CD4-positive, alpha-beta T cell treated with Interferon alpha-2 for 1 hour (primary cell): ENCODE measurements at places on chromosomes 5 and 9.

- DNase-seq, result peak; percentile 48
Measured at GRCh38 chr9:37582548-37583157, 6.5 kb upstream of the FBXO10 start.

DNA sequence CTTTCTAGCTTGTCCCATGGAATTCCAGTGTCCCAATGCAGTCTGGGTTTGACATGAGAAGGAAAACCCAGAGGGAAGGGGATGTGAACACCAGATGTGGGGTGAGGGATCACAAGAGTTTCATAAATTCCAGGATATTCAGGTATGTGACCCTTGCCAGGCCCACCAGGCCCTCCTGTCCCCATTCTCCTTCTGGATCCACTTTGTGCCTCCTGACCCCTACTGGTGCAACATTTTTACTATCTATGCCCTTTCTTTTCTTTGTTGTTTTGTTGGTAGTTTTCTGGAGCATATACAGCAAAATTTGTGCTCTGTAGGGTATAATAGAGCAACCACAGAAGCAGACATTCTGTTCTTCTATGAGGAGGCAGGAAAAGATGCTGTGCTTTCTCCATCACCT, 597.0 kb upstream of the GRAMD2B start:
- DNase-seq, result no peak

DNA sequence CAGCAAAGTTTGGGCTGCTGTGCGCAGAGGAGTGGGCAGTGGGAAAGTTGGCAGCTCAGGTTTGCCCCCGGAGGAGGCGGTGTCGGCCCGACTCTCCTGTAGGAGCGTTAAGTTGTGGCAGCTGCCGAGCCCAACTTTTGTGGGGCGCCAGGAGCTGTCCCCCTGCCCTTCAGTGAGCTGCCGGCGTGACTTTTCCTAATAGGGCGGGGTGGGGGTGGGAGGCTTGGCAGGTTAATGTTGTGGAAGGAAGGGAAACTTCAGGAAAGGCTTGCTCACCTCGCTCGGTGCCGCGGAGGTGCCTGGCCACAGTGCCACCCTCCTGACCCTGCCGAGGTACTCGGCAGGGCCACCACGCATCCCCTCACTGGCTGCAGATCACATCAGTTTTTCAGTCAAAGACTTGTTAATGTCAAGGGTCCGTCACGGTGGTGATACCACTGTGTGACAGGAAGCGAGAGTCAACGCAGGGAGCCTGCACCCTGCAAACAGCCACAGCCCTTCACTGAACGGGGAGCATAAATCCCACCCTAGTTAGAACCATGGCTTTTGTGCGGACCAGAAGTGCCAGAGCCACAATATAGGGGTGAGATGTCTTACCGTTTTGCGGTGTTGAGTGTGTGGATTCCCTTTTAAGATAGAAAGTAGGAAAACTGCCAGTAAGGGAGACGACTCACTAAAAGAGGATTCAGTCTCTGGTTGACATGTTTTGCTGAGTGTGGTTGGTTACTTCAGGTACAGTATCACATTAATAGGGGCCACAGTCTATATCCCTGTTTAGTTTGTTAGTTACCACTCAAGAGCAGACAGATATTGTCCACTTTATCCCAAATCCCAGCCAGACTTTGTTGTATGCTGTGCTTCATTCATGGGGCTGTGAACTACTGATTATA, 796 bp downstream of the LNPEP start:
- peak; percentile 59 for DNase-seq

DNA sequence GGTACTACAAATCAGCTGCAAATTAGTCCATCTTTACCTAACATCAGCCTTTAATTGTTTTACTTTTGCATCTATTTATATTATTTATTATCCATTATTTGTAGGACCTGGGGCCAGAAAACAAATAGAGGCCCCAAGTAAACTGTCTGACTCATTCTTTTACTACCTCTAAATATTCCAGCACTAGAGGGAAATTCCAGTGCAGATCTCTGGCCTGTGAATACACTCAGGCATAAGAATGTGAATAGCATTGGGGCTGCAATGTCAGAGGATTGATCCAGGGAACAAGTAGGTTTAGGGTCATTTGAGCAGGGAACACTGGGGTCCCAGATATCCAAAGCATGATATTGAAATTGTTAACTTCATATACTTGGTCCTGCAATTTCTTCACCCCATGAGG, 176.6 kb upstream of the TYRP1 start:
- no peak for DNase-seq

GRCh38 chr5:96868603-96869371, 7.5 kb upstream of the ERAP2 start:
- DNase-seq, result peak; percentile 79

- no peak for DNase-seq
Measured at GRCh38 chr5:54531546-54531945, 14.0 kb downstream of the SNX18 start.

DNA sequence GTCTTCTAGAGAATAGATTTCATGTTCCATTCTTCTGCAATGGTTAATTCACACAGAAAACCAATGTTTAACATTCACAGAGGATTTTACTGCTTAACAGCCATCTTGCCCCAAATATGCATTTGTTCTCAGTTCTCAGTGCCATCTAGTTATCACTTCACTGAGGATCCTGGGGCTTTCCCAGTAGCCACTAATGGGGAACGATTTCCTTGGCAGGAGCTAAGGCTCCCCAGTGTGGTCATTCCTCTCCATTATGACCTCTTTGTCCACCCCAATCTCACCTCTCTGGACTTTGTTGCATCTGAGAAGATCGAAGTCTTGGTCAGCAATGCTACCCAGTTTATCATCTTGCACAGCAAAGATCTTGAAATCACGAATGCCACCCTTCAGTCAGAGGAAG, 3.4 kb downstream of the ERAP2 start:
- DNase-seq, result no peak

GRCh38 chr9:132125944-132126679, 35.7 kb upstream of the NTNG2 start:
- DNase-seq, result no peak

DNA sequence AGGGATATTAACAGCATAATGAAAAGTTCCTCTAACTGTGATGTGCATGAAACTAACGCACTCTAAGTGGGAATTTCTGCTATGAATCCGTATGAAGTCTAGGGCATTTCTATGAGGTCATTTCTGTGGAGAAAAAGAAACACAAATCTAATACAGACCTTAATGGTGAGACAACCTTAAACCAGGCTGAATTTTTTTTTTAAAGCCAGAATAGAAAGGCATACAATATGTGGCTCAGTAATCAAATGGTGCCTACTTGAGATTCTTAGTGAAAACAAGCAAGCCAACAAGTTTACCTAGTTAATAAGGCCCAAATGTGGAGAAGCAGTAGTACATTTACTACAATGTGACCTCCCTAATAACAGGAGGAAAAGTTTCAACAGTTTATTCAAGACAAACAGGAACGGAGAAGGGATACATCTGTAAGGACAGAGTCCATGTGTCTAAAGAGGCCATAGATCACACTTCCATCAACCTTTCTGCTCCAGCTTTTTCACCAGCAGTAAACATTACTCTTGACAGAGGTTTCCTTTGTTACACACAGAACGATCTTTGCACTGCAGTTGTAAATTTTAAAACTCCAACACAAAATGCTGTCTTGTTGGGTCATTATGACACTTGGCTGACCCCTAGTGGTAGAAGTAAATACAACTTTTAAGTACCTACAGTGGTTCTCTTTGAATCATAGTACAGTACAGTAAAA, 26.2 kb downstream of the CARNMT1 start:
- DNase-seq, result peak; percentile 1

GRCh38 chr5:127290946-127291693, 524 bp downstream of the MEGF10 start:
- no peak for DNase-seq

DNA sequence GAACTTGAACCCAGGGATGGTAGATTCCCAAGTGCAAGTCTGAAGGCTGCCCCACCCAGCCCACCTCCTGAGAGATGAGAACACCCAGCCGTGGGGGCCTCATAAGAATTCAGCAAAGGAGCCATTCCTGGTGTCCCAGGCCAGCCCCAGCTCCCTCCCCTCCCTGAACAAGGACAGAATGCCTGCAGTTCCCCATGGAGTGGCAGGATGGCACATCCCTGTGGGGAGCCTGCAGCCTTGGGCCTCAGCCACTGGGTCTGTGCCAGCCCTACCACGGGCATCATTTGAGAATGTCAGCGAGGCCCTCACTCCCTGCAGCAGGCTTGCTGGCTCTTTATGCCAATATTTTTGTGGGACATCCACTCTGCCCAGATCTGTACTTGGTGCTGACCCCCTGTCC, 36.2 kb upstream of the RAPGEF1 start:
- no peak for DNase-seq

GRCh38 chr5:81302596-81302995, 1.2 kb downstream of the ZCCHC9 start:
- DNase-seq, result no peak

DNA sequence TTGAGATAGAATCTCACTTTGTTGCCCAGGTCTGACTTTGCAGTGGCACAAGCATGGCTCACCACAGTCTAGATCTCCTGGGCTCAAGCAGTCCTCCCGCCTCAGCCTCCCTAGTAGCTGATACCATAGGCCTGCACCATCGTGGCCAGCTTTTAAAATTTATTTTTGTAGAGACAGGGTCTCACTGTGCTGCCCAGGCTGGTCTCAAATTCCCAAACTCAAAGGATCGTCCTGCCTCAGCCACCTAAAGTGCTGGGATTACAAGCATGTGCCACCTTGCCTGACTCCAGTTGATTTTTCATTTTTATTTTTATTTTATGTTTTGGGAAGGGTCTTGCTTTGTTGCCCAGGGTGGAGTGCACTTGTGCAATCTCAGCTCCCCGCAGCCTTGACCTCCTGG, 41.7 kb upstream of the GLDC start:
- DNase-seq, result no peak

GRCh38 chr5:95842854-95843544, 20.5 kb upstream of the GLRX start:
- DNase-seq, result peak; percentile 75

- DNase-seq, result no peak
Measured at GRCh38 chr5:172443441-172444109, 10.8 kb downstream of the SH3PXD2B start.

DNA sequence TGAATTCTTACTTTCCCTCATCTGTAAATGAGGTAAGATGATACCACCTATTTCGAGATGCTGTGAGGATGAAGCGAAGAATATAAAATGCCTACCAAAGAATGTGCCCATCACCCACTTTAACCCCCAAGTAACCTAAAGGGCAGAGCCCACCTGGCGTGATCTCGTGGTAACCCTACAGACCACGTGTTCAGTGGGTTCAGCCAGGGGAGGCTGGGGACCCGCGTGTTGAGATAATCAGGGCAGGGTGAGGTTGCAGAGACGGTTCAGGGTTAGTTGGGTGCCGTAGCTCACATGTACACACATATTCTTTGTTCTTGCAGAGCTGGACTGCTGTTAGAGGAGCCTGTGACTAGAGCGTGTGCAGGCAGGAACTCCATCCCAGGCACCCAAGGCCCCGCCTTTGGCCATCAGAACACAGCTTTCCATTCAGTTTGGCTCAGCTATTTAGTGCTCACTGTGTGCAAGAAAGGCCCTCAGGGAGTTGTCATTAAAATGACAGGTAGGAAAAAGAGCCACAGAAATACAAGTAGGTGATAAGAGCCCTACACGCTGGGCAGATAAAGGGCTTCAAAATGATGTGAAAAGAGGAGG, 56.5 kb upstream of the HAND1 start:
- no peak for DNase-seq

GRCh38 chr9:133050781-133051180, 11.0 kb upstream of the CEL start:
- no peak for DNase-seq

DNA sequence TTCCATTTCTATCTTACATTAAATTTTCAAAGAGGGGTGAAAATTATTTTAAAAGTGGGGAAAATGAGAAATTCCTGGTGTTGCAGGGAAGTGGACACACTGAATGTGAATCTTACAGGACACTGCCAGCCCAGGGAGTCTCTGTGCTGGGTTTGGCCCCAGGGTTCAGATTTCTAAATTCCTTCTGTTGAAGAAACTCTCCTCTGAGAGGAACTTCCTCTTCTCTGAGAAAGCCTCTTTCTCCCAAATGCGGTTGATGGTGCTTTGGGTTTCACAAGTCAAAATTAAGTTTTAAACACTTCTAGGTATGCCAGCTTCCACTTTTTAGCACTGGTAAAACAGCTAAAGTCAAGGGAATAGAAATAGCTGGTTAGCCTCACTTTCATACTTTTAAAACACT, 317.9 kb upstream of the ITGA1 start:
- peak; percentile 5 for DNase-seq

DNA sequence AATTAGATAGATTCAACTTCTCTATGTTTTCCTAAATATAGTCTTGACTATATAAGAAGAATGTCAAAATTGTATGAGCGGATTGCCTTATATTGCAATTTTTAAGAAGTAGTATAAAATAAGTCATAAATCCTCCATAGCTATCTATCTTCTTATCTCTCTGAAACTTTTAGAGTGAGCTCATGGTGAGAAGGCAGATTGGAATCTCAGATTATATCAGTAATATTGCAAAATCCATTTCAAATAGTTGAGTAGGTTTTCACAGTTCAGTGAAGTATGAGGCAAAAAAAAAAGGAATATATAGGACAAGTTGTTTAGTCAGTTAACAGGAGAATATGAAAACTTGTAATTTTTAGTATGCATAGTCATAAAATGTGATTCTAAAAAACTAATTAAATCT, 156.4 kb downstream of the FAM174A start:
- no peak for DNase-seq

- no peak for DNase-seq
Measured at GRCh38 chr9:12464910-12465512, 228.2 kb upstream of the TYRP1 start.

DNA sequence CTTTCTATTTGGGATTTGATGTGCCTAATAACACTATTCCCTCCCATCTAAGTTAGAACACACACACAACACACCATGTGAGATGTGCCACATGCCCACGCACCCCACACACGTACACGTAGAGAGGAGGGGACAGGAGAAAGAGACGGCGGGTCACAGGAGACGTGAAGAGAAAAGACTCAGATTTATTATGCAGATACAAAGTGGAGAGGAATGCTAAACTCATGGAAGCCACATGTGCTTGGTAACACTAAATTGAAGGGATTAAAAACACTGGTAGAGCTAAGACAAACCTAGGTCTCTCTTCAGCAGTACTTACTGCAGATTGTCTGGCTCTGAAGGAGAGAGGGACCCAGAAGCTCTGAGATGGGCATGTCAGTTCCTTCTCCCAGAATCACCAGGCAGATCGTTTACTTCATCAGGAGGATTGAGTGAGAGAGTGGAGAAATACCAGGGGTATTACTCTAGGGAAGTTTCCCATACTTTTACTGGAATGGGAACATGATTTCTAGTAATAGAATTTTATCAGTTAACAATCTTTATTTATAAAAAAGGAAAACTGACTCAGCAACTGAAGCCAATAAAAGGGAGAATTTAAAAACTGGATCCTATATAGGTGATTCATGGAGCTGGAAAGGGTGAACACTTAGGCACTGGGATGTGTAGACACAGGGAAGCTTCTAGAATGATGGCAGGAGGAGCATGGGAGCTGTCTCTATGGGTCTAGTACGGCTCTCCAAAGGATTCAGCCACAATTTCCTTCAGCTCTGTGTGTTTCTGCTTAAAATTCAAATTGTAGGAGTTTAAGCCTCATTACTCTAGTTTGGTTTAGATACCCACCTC, 139.4 kb downstream of the MACIR start:
- DNase-seq, result no peak

- no peak for DNase-seq
Measured at GRCh38 chr5:119037496-119038215, 33.2 kb upstream of the DMXL1 start.
